ENCODE measurements at places on chromosomes 6 and 20.

DNA sequence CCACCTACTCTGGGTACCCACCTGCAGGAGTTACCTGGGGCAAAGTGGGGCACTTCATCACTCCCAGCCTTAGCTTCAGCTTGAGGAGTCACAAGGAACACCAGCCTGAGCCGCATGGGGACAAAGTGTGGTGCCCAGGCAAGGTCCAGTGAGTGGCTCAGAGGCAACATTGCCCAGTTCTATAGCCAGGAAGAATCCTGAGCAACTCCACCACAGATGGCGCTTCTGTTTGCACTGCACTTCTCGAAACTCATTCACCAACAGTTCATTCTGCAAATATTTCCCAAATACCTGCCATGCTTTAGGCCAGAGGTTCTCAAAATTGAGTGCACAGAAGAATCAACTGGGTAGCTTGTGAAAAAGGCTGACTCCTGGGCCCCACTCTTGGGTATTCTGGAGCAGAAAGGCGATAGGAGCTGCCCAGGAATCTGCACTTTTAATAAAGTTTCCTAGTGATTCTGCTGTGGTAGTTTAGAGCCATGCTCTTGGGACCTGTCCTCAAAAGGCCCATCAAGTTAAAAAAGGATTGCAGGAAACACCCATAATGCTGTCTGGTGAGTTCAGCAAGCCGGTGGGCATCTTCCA, 83.1 kb downstream of the VEGFA start:
- no peak for DNase-seq

- no peak for DNase-seq
These were observed 60.1 kb upstream of the CD93 start for GRCh38 chr20:23146181-23146580.

DNA sequence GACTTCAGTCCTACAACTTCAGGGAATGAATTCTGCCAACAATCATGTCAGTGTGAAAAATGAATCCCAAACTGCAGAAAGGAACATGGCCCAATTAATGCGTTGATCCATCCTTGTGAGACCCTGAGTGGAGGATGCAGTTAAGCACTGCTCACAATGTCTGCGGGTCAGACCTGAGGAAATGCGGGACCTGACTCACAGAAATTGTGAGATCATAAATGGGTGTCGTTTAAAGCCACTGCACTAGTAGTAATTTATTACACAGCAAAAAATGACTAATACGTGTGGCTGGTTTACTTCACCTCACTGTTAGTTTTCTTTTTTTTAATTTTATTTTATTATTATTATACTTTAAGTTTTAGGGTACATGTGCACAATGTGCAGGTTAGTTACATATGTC, 505.0 kb downstream of the PRKN start:
- no peak for DNase-seq

DNA sequence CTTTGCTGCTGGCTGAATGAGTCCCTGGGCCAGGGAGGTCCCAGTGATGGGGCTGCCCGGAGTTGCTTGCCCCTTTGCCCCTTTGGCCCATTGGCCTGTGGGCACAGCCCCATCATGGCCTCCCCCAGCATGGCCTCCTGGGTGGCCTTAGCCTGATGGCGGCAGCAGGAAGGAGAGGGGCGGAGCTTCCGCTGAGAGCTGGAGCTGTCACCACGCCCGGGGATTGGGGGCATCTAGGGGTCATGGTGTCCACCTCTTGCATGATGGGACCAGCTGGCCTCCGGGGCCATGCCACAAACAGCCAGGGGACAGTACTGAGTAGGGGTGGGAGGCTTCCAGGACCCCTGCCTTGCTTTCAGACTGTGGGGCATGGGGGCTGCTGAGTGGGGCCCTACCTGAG, 31.5 kb upstream of the GATA5 start:
- DNase-seq, result no peak

DNA sequence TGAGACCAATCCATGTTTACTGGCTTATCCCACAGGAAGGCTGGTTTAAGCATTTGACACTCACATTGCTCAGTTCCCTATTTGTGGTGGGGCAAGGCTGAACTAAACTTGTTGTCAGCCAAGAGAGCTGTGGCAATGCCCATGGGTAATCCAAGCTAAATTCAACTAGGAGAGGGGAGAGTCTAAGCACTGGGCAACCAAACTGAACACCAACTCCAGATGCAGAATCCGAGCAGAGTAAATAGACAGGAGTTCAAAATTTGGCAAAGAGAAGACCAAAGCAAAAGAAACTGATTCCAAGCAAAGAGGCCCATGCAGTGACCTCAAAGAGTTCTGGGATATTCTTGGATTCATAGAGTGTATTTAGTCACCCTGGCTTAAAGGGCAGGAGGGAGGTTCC, 106.5 kb upstream of the NT5E start:
- DNase-seq, result no peak

DNA sequence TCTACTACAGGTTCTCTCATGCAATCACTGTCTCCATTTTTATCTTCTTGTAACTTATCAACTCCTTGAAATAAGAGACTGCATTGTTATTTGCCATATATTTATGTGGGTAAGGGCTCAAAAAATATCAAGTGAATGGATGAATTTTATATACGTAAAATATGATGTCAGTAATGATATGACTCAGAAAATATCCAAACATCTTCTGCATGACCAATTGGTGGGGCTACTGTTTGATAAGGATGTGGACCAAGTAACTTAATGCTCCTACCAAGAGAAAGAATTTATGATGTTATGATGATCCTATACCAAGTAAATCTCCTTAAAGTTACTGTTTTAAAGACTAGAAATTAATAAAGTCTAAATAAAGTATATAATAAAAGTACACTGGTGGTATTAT, 103.7 kb downstream of the OGFRL1 start:
- no peak for DNase-seq

DNA sequence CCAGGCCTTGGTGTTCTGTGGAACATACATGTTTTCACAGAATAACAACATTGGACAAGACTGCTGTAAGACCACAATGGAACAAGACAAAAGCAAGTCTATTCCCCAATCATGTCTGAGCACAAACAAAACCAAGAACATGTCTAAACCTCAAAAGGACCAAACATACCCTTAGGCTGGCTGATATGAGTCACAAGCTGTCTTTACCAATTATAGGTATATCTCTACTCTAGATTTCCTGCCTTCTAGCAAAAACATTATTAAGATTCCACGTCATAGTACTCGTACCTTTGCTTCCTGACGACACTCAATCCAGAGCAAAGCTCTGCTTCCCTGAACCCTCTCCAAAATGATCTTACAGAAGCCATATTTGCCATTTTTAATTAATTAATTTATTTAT, 15.4 kb upstream of the L3MBTL1 start:
- no peak for DNase-seq

DNA sequence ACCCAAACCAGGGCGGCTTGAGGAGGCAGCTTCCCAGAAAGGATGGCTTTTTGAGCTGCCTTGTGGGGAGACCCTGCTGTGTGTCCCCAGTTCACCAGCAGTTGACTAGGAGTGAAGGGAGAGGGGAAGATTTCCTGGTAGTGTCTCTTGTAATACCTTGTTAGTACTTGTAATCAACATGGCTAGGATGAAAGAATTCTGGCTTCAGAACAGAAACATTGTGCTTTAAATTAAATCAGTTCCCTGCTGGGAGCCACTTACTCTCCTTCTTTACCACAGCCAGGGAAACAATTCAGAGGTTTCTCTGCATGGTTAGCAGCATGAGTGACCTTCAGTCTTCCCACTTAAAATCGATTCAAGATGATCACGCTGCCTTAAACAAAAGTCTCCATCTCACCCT, 525.4 kb upstream of the ID4 start:
- DNase-seq, result no peak

GRCh38 chr6:69704916-69705315, 91.9 kb downstream of the LMBRD1 start:
- DNase-seq, result no peak

DNA sequence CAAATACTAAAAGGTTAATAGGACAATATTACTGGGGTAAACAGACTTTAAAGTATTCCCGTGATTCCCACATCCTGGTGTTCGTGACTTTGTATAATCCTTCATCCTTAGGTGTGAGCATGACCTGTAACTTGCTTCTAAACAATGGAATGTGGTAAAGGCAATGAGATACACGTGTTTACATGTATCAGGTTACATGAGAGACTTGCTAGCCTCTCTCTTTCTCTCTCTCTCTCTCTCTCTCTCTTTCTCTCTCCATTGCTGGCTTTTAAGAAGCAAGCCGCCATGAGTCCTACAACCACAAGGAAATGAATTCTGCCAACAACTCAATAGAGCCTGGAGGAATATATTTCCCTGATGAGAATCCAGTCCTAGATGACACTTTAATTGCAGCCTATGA, 83.9 kb upstream of the LGSN start:
- DNase-seq, result no peak

DNA sequence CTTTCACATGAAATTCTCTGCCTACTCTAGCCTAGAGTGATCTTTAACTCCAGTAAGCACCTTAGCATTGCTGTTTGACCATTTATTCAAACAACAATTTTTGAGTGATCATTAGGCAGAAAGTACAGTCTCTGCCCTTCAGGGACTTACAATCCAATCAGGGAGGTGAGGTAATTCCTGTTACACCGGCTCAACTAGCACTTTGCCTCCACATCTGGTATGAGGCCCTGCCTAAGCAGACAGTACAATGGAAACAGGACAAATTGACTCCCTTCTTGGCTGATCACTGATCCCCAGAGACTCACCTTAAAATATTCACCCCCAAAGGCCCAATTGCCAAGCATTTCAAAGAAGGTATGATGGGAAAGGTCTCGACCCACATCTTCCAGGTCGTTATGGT, 1.4 kb downstream of the AARS2 start:
- DNase-seq, result no peak

DNA sequence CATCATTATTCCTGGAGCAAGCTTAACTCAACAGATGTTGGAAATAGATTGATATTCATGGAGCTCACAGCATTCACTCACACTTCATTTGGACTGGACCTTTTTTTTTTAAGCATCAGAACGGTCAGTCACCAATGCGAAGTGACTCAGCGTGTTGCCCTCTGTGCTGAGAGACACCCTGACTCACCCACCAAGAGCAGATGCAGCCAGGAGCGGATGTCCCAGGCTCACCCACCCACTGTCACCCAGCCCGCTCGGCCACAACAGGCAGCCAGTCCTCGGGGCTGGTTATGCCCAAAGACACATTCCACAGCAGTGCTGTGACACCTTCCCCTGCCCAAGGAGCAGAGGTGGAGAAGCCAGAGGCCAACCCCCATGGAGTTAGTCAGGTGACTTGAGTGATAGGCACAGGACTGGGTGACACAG, 15.7 kb downstream of the RNASET2 start:
- DNase-seq, result no peak

GRCh38 chr20:10939331-10939941, 265.6 kb upstream of the JAG1 start:
- no peak for DNase-seq

DNA sequence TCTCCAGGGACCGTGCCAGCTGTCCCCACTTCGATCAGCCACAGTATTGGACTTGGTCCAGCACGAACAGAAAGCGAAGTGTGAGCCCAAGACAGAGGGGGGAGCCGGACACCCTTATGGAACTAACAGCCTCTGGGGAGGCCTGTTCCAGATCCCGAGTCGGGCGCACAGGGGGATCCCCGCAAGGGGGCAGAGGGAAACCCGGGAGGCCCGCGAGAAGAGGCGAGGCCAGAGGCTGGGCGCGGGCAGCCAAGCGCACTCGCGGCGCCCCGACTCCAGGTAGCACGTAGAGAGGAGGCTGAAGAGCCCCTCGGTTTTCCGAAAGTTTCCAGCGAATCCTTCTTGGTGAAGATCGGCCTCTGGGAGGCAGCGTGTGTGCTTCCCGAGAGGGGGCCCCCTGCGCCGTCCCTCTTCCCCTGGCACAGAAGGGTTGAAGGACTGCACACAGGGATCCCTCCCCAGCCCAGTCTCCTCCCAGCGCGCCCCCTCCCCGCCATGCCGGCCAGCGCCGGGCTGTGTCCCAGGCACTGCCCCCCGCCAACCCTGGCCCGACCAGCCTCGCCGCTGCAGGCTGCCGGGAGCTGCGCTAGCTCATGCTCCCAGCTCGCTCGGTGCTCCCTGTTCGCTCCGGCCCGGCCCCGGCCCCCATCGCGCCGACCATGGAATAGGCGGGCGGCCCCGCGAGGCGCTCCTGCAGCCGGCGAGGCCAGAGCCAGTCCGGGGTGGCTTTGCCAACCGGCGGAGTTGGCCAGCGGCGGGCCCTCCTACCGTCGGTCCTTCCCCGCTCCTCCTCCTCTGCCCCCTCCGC, 577 bp upstream of the SLC24A3 start:
- no peak for DNase-seq

DNA sequence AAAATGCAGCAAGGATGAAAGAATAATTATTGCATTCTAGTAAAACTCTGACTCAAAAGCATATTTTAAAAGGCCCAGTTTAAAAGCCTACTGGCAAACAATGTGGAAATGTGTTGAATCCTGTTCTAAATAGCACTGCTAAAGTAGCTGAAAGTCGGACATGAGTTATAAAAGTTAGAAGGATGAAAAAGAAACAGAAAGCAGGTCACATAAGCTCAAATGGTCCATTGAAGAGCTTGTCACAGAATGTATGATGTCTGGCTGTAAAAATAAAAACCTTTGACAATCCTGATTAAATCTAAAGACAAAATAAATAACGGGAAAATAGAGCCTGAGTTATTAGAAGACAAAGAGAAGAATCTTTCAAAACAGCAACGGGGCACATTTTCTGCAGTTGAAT, 218.6 kb upstream of the UFL1 start:
- no peak for DNase-seq

DNA sequence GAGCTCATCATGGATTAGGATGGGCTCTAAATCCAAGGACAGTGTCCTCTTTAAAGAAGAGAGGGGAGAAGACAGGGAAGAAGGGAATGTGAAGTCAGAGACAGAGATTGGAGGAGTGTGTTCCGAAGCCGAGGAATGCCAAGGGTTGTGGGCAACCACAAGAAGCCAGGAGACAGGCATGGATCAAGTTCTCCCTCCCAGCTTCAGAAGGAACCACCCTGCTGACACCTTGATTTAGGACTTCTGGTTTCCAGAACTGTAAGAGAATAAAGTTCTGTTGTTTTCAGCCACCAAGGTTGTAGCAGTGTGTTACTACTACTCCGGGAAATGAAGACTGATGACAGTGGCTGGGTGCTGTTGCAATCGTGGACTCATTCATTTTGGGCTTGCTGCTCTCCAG, 120.1 kb downstream of the RPS12 start:
- DNase-seq, result no peak

DNA sequence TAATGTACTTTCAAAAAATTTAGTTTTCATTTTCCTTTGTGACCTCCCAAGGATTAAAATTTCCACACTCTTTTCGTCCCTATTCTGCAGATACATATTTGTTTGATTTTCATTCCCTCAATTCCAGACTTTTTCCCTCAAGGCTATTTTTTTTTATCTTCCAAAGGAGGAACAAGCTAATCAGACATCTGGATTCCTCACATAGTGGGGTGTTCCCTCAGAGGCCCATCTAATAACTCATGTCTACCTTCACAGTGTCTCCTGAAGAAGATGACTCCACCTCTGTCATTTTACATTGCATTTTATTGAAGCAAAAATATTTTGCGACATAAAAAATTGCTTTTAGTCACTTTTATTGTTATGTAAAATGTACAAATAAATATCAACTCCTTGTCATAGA, 122.2 kb downstream of the RFPL4B start:
- no peak for DNase-seq

DNA sequence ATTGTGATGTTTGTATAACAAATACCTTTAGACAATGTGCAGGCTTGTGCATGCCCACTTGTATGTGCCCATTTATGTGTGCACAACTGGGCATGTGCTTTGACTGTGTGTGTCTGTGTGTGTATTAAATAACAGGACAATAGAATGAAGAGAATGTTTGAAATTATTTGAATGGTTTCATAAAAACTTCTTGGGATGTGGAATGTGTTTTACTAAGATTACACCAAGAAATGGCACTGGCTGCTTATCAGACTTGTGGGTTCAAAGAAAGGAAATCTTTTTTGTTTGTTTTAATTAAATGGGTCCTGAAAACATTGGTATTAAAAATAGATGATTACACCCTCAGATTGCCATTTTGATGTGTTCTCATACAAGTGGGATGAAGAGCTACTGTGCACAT, 191.6 kb upstream of the CCN2 start:
- no peak for DNase-seq
